ENCODE measurements at places on chromosomes 6 and 20. TPM values are rescaled to one million over a fixed set of nuclear protein-coding genes. Genes with fewer than 3 reads are reported as not detected.
A peak's percentile ranks its signal among the peaks of the same experiment; 100 is the strongest.

The LHFPL5 gene
- total RNA-seq, result not detected

The MTO1 gene
- total RNA-seq, result 20.1 TPM

The LAMA2 gene
- total RNA-seq, result 6.7 TPM

The TCP11 gene
- not detected for total RNA-seq

The GJA10 gene
- not detected for total RNA-seq

The PTK7 gene
- total RNA-seq, result 57.3 TPM

The EBF4 gene
- not detected for total RNA-seq

The TREML2 gene
- not detected for total RNA-seq

The NOX3 gene
- not detected for total RNA-seq

DNA sequence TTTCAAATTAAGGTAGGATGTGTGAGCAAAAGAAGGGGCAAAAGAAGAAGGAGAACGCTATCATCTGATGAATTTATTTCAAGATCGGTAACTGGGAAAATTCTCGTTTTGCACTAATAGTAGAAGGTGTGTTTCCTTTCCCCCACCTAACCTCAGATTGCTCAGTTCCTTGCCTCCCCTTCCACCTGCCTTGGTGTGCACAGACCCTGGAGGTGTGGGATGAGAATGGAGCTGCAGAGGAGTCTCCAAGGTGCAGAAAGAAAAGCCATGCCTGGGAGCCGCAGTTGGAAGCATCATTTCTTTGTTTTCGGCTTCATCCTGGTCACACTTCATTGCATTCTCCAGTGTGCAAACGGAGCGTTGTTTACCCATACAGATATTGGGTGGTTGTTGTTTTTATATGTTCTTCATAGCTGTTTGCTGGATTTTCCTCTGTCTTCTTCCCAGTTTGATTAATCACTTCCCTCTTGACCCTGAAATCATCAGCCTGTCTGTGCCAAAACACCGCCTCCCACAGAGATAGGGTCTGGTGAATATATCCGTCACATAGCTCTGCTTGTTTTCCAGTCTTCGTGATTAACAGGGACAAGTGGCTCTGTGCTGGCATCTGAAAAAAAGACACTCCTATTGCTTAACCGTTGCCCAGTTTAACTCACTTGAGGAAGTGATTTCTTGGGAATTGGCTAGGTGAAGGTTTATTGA, 40.2 kb upstream of the NEDD9 start:
- DNase-seq, result no peak

DNA sequence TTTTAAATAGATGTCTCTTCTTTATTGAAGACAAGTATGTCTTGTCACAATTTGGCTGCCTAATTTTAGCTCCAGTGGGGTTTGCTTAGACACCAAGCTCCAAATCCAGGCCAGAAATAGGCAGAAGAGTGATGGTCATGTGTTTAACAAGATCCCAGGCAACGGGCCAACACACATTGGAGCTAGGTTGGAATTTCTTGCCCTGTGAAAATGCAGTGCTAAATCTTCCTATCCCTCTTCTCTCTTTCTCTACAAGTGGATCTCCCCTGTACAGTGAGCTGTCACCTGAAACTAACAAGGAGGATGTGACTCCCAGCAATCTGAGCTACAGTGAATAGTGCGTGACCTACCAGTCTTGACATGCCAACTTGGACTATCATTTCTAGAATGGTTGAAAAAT, 65.3 kb upstream of the VGLL2 start:
- no peak for DNase-seq

DNA sequence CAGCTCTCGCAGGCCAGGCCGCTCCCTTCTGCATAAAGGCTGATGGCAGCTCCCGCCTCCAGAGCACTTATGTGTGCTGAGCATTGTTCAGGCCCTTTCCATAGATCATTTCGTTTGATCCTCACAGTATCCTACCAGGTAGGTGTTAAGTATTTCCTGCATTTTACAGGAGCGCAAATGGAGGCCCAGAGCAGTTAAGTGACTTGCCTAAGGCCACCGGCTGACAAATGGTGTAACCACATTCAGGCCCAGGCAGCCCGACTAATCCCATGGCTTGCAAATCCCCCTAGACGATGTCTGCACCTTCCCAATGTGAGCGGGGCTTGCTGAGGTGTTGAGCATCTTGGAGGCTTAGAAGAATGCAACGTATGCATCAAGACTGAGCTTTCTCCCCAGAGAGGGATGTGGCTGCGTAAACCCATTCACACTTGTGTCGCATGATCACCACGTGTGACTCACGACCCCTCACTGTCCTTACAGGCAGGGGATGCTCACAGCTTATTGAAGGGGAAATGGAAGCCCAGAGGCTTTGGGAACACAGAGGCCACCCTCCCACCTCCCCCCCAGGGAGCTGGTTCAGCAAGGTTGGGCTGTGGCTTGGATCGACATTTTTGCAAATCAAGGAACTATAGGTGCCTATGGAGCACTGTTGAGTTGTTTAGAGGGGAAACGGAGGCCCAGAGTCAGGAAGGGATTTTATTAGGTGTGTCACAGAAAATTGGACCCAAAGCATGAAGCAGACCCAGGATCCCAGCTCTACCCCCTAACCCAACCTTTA, 7.0 kb downstream of the BPIFB2 start:
- no peak for DNase-seq

DNA sequence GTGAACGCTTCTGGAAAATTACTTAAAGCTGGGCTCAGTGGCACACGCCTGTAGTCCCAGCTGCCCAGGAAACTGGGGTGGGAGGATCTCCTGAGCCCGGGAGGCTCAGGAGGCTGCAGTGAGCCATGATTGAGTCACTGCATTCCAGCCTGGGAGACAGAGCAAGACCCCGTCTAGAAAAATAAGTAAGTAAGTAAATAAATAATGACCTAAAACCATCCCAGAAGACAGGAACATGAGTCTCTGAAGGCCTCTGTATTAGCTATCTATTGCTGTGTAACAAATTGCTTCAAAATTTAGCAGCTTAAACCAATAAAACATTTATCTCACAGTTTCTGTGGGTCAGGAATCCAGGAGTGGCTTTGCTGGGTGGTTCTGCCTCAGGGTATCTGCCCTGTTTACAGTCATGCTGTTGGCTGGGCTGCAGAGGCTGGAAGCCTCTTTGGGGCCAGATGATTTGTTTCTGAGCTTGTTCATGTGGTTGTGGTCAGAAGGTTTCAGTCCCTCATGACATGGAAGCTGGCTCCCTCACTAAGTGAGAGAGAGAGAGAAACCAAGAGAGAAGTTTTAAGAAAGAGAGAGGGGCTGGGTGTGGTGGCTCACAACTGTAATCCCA, 48.4 kb upstream of the NCOA3 start:
- peak; percentile 92 for DNase-seq

DNA sequence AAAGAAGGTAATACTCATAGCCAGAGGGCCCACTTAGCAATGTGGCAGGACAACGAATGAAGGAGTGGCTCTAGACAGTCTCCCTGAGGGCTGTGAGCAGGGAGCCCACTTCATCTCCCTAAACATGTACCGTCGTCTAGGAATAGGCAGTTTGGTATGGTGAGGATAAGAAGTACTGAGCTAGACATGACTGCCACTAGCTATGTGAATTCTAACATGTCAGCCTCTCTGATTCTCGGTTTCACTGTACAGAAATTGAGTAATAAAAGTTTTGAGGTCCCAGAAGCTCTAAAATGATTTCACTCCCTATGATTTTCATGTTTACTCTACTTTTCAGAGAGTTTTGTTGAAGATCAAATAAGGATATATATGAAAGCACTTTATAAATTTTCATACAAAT, 107.1 kb downstream of the AHI1 start:
- DNase-seq, result no peak

DNA sequence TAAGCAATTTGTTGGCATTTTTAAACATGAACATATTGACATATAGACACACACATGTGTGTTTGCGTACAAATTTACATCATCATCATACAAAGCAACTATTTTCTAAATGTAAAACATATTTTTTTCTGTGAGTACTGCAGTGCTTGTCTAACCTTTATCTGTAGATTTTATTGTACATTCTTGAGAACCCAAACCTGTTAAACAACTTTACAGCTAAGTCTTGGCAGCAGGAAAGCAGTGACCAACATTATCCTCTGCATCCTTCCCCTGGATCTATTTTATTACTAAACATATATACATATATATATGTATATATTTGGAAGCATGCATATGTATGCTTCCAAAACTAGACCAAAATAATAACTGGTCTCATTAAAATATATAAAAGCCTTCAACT, 10.4 kb upstream of the PLCB1 start:
- DNase-seq, result no peak

GRCh38 chr6:52507557-52508260, 69.2 kb downstream of the TRAM2 start:
- DNase-seq, result peak; percentile 82

DNA sequence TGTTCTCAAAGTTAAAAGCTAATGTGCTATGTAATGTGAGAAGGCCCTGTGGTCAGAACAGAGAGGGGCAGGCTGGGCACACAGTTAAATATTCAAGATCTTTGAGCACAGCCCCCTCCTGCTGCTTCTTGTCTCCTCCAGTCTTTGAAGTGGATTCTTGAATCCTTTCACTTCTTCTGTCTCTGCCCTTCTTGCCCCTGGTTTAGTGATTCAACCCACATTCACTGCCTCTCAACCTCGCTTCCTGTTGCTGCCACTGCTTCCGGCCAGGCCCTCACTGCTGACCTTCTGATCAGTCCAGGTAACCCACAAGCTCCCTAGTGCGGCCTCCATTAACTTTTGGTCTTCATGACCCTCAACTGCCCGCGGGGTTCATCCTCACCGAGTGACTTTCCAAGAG, 417.3 kb upstream of the NOX3 start:
- DNase-seq, result no peak

DNA sequence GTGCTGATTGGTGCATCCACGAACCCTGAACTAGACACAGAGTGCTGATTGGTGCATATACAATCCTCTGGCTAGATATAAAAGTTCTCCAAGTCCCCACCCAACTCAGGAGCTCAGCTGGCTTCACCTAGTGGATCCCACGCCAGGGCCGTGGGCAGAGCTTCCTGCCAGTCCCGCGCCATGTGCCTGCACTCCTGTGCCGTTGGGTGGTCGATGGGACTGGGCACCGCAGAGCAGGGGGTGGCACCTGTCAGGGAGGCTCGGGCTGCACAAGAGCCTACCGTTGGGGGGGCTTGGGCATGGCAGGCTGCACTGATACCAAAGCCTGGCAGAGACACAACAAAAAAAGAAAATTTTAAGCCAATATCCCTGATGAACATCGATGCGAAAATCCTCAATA, 185.4 kb upstream of the ASCC3 start:
- DNase-seq, result no peak

GRCh38 chr6:119728220-119728750, 378.7 kb upstream of the MAN1A1 start:
- no peak for DNase-seq

DNA sequence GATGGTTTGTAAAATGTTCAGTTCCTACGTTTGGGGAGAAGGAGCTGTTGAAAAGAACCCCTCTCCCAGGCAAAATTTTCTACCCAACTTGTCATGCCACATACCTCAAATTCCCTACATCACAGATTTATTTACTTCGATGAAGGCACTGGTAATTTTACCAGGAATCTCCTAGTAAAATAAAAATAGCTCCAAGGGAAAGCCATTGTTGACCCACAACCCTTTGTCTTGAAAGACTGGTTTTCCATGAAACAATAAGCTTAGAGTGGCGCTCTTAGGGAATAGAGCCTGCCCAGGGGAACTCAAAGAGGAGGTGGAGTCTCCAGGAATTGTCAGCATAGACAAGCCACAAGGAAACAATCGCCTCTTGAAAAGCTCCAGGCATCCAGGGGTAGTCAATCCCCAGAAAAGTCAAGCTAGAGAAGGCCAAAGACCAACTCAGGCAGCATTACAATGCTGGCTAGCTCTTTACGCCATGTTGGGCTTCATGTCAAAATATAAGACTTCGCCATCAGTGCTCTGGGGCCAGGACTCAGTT, 99.2 kb upstream of the RREB1 start:
- DNase-seq, result no peak

GRCh38 chr20:63567386-63568169, 6.5 kb downstream of the HELZ2 start:
- DNase-seq, result no peak

GRCh38 chr20:34850969-34851368, 21.7 kb downstream of the GGT7 start:
- no peak for DNase-seq

- DNase-seq, result no peak
Observed at GRCh38 chr20:52683761-52684160, 288.4 kb upstream of the TSHZ2 start.

GRCh38 chr6:119493980-119494379, 144.4 kb upstream of the MAN1A1 start:
- no peak for DNase-seq

- DNase-seq, result no peak
Observed at GRCh38 chr6:165967810-165968407, 199.7 kb downstream of the TBXT start.

DNA sequence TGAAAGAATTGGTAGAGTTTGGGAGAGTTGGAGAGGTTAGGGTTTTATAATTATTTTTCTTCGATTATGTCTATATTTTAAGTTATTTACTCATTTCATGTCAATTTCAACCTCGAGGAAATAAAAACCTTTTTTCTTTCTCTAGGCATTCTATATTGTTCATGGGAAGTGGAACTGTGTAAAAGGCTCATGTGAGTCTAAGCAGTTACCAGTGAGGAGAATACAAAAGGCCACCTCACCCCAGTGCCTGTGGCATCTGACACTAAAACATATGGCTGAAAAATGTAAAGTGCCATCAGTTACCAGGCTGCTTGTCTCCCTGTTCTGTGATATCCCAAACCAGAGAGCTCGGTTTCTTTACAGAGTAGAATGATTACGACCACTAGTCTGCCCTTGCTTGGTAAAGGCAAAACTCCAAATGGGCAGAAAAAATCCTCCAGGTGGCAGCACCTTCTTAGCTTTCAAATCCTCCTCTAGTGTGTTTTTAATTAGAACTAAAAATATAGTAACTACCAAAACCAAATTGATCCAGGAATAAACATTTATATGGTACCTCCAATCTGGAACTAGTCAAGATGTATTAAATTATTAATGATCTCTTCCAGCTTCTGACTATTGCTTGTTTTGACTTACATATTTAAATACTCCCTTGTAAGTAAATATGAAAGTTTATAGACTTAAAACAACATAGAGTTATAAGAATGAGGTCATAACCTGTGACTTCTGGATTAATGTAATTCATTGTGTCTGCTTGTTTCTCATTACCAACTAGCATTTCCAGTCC, 122.6 kb upstream of the MCHR2 start:
- DNase-seq, result peak; percentile 37

DNA sequence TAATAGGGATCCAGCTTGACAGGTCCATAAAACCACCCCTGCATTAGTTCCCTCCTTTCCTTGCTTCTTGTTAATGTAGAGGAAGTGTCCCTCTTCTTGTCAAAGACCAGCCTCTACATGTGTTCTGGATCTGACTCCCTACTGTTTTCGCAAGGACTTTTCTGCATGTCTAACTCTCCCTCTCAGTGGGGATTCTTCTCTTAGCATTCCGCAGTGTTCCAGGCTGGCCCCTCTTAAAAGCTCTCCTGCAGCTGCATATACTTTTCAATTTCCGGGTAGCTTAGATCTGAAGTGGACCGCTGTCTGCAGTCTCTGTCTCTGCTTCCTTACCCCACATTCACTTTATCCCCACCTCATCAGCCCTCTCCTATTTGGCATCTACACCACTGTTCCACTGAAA, 96.1 kb upstream of the MAN1A1 start:
- no peak for DNase-seq

- peak; percentile 41 for DNase-seq
Observed at GRCh38 chr20:1894471-1894950, 696 bp upstream of the SIRPA start.
